Smooth muscle cell of the umbilical artery (primary cell): ENCODE measurements at places on chromosomes 5 and 9. TPM values are rescaled to one million over a fixed set of nuclear protein-coding genes. Genes with fewer than 3 reads are reported as not detected.

The TTC23L gene
- total RNA-seq: 0.05 and 0.30 TPM in 2 replicates

The PCDHAC2 gene
- total RNA-seq: 0.30 and 0.32 TPM in 2 replicates

The KCTD16 gene
- total RNA-seq: 5.4 and 33.0 TPM in 2 replicates

The CRAT gene
- 26.7 and 50.4 TPM in 2 replicates for total RNA-seq

The SYK gene
- total RNA-seq: not detected in 2 replicates

The SH3TC2 gene
- total RNA-seq: 1.2 TPM in 2 replicates

The PTTG1 gene
- 49.0 and 137 TPM in 2 replicates for total RNA-seq

The PCDHGA8 gene
- 2.8 and 3.0 TPM in 2 replicates for total RNA-seq

The RMRP gene
- 680 and 5,299 TPM in 2 replicates for total RNA-seq

The BTNL9 gene
- total RNA-seq: not detected in 2 replicates

The SLC4A9 gene
- total RNA-seq: not detected in 2 replicates

The SLC6A7 gene
- not detected in 2 replicates for total RNA-seq
